RCC 7860 (cell line): ENCODE measurements at places on chromosomes 6 and 20.

- DNase-seq = no peak
Measured at GRCh38 chr20:21874127-21874526, 168.7 kb downstream of the PAX1 start.

DNA sequence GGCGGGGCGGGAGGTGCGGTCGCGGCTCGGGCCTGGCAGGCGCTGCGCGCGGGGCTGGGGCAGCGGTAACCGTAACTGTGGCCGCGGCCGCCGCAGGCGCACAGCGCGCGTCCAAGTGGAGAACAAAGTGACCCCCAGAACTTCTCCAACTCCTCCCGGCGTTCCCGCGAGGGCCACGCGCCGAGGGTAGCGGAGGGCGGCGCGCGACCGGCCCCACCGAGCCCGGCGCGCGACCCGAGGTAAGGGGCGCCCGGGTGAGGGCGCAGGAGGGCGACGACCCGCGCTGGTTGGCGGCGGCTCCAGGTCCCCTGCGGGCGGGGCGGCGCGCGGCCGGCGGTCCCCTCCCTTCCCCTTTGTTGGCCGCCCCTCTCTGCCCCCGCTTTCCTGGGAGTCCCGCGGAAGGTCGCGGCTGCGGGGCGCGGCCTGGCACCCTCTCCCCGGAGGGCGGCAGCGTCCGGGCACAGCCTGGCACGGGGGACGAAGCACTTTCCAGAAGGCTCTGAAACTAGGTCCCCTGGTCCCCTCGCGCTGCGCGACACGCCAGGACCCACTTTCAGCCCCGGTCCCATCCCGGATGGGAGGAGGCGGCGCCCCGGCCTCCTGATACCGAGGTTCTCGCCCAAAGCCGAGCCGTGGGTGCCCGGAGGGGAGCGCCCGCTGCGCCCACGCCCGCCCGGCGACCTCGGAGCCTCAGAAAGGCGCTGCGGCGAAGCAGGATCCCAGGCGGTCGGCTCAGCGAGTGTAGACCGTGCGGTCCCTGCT lies at the start of gene TIAM2:
TIAM2 (plus strand) TSS at position 62 of the 762 bp plus-strand sequence. CDS start 133,909 bp downstream, outside the sequence.
- no peak for DNase-seq

DNA sequence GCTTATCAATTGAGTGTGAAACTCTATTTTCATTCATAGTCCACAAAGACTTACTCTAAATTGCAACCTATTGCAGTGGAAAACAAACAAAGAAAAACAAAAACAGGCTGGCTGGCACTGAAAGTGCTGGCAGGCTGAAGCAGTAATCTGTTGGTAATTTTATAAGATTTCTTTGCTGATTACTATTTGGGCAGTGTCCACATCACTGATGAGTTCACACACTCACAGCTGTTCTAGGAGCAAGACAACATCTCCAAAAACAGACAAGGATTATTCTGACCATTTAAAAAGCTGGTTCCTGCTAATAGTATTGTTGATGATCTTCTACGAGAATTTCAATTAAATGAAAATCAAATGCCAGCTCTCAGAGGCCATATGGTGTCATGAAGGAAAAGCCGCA lies 26.9 kb downstream of the MARCKS start:
- no peak for DNase-seq

DNA sequence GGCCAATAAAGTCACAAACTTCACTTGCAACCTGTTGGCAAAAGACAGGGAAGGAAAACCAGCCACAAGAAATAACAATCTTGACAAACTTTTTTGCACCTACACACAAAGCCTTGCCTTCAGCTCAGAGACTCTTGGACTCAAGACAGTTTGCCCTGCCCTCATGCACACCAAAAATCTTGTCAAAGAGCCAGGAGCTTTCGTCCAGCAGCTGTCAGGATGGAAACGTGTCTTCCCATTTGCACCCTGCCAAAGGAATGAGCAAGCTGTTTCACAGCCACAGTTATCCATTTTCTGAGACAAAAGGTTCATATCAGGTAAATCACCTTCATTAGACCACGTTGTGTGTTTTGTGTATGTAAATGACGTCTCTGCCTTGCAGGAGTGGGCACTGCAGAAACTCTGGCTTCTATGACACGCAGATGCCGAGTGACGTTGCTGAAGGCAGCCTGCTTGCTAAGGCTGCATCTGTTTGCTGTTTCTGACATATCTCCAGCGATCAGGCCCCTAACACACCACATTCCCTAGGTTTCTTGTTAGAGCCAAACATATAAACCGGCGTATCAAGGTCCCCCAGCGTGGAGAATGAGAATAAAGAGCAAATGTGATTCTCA lies 193.4 kb downstream of the SYNDIG1 start:
- DNase-seq = no peak

GRCh38 chr6:140985679-140986275 lies 1146.9 kb upstream of the GJE1 start:
- no peak for DNase-seq

DNA sequence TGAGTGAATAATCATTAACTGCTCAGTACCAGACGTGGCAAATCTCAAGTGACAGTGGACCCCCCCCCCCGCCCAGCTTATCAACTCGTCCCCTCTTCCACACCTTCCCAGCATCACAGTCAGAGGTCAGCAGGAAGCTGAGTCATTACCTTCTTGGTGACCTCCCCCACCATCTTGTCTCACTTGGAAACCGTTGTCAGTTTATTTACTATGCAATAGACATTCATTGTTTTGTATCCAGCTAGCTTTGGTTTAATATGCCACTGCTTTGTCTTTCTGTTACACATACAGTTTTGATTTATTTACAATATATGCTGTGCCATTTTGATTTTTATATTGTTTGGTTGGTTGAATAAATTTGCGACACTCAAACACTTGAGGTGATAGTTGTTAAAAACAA lies 158.1 kb downstream of the QKI start:
- DNase-seq = peak; percentile 77

DNA sequence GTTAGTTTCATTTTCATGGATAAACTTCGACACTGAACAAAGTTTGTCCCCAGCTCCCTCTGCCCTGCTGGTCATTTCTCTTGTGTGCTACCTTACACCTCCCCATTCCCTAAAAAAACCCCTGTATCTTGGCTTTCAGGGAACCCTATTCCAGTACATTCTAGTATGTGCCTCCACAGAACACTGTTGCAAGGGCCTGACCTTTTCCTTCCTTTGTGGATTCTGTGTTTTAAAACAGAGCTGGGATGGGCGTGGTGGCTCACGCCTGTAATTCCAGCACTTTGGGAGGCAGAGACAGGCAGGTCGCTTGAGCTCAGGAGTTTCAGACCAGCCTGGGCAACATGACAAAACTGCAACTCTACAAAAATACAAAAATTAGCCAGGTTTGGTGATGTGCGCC lies 20.6 kb upstream of the QKI start:
- no peak for DNase-seq

GRCh38 chr6:26464416-26465131 lies 6.8 kb downstream of the BTN2A1 start:
- no peak for DNase-seq

DNA sequence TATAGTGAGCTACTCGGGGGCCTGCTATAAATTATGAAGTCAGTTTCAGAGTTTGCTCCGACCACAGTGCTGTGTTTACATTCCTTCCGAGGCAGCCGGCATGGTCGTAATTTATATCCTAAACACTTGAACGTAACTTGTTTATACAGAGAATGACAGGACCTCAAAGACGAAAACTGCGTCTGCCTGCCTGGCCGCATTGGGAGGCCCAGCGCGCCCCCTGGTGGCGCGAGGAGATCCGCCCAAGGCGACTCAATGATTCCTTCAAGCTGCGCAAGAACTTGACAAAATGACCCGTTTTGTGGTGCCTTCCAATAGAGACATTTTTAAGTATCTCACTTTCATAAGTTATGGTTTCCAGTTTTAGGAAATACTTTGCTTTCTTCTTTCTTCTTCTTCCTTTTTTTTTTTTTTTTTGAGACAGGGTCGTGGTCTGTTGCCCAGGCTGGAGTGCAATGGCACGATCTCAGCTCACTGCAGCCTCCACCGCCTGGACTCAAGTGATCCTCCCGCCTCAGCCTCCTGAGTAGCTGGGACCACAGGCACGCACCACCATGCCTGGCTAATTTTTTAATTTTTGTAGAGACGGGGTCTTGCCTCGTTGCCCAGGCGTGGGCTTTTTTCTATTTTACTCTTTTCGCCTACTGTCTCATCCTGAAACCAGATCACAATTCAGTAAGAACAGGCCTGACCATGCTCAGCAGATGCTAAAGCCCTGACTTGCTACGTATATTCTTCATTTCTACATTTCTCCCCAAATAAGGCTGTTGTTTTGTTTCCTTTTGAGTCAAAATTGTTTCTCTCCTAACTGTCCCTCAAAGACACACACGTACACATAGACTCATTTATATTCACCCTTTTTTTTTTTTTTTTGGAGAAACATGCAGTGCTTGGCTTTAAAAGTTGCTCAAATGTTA lies 7.8 kb downstream of the FOXF2 start:
- DNase-seq = no peak

DNA sequence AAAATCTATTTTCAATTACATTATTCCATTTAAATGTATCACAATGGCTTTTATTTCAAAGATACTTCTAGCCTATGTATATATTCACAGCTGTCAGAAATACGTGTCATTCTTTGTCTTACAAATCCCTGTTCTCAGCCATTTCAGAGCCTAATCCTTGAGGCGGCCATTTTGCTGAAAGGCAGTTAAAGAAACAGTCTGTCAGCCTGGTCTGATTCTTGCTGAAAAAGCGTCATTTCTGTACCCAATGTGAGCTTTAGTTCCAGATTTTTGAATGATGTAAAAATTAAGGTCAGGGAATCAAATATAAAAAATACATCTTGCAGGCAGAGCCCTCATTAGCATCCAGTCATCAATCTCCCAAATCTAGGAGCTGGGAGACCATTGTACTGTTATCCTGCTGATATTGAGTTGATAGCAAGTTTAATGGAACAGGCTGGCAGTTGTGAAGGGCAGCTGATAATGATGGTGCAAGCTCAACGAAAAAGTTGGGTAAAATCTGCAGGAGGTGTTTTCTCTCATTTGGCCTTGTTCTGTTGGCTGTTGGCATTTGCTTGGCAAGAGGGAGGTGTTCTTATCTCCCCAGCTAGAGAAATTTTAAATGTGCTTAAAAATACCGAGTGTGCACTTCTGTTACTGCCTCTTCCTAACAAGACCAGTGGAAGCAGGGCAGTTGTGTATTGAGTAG lies 314.8 kb downstream of the SOX4 start:
- DNase-seq = no peak

GRCh38 chr20:41258474-41258873 lies 59.1 kb downstream of the ZHX3 start:
- no peak for DNase-seq

- DNase-seq = no peak
Measured at GRCh38 chr6:21666201-21666691, 72.7 kb downstream of the SOX4 start.

DNA sequence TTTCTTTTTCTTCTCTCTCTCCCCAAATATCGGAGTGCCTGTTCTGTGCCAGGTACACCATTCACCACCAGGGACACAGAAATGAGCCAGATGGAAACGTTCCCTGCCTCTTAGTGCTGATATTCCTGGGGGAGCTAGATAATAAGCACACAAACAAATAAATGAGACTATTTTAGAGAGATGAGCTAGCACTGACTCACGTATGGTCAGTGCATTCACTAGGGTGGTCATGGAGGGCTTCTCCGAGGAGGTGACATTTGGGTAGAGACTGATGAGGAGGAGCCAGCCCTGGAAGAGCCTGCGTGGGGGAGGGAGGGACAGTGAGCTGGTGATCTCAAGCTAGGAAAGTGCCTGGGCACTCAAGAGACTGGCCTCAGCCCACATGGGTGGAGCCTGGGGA lies 252.3 kb upstream of the KCNG1 start:
- DNase-seq = no peak

- no peak for DNase-seq
Measured at GRCh38 chr6:16042751-16043150, 86.1 kb upstream of the MYLIP start.
